ENCODE measurements at places on chromosomes 6 and 20.

DNA sequence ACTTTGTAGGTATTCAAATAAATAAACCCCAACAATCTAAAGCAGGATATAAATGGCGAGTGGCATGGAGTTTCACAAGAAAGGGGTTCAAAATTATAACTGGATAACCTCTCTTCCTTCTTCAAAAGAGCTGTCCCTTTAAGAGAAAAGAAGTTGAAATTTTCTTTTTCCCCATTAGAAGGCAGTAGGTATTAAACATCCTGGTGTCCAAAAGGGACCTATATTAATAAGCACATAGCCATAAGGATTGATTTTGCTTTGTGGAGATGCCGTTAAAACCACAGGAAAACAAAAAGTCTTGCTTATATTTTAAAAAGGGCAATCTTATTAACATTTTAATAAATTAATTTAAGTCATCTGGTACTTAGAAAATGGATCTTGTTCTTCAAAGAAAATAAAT is 76.5 kb downstream of the LYRM4 start:
- DNase-seq, result no peak

GRCh38 chr6:146850238-146850896 is 251.6 kb downstream of the ADGB start:
- no peak for DNase-seq

GRCh38 chr6:14619419-14619781 is 501.8 kb downstream of the CD83 start:
- DNase-seq, result no peak

GRCh38 chr20:45629496-45630100 is at the start of gene WFDC10A:
Gene WFDC10A, plus strand, starts transcription at chr20:45629739. Its CDS starts 75 bp downstream, at chr20:45629814.
- DNase-seq, result peak; percentile 32

DNA sequence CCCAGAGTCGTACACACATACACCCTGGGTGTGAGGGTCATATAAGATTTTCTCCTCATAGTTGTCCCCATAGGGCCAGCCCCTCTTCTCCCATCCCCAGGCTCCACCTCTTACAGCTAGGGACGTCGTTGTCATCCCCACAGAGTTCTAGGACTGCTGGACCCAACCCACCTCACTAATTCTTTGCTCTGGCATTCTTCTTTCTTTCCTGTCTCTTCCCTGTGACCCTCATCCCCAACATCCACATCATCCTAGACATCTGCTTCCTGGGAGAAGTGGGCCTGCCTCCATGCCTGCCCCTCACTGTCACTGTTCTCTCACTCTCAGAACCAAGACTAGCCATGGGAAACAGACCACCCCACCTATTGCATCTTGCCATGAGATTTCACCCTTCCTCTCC is 1.1 kb downstream of the PSMF1 start:
- DNase-seq, result no peak

DNA sequence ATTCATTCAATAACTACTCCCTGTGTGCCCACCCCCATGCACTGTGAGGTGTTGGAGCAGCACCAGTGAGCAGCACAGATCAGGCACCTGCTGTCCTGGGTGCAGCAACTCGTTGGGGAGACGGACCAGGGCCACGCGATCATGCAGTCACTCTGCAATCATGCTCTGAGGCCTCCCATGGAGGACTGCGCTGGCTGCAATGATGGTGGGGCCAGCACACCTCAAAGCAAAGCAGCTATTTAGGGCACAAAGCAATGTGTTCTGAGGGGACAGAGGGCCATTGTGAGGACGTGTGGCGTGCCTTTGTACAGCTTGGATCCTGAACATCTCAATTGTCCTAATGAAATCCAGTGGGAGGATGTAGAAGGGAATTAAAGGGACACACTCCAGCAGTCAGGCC is 41.0 kb upstream of the MPC1 start:
- no peak for DNase-seq

DNA sequence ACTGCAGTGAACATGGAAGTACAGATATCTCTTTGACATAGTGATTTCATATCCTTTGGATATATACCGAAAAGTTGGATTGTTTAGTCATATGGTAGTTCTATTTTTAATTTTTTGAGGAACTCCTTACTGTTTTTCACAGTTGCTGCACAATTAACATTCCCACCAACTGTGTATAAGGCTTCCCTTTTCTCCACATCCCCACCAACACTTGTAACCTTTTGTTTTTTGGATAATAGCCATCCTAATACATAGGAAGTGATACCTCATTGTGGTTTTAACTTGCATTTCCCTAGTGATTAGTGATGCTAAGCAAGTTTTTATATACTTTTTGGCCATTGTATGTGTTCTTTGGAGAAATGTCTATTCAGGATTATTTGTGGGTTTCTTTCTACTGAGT is 45.1 kb upstream of the TENT5A start:
- no peak for DNase-seq

- no peak for DNase-seq
Observed at GRCh38 chr20:53805895-53806384, 212.3 kb upstream of the ZNF217 start.

GRCh38 chr6:40924839-40925238 is 114.2 kb downstream of the UNC5CL start:
- DNase-seq, result no peak

GRCh38 chr20:62437927-62438326 is 10.6 kb upstream of the RBBP8NL start:
- no peak for DNase-seq

- DNase-seq, result no peak
Observed at GRCh38 chr6:144855812-144856531, 570.8 kb downstream of the UTRN start.

GRCh38 chr6:6866656-6867403 is 240.9 kb upstream of the RREB1 start:
- no peak for DNase-seq

GRCh38 chr6:1838604-1839213 is 229.0 kb downstream of the FOXC1 start:
- no peak for DNase-seq

DNA sequence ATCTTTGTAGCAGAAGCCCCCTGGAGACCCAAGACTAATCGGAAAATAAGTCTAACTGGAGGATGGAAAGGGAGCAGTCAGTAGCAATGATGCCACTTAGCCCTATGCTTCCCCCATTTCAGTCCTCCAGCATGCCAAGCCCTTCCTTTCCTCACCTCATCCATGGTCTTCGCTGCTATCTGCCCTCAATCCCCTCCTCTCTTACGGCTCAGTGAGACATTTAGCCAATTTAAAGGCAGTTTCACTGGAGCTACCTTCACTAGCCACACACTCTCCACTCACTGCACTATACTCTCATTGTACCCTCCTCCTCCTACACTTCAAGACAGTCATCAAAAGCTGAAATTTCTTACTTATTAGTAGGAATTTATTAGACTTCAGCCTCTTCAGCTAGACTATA is 111.2 kb downstream of the PDE10A start:
- DNase-seq, result no peak
